Stimulated activated CD4-positive, alpha-beta T cell treated with anti-CD3 and anti-CD28 coated beads, Interleukin-4, amount 100 ng/mL, for 48 hours (primary cell): ENCODE measurements at places on chromosomes 7 and 10.

- DNase-seq: no peak
These were observed 332.7 kb upstream of the CELF2 start for GRCh38 chr10:10684972-10685371.

GRCh38 chr7:78248867-78249266, 450.3 kb downstream of the PHTF2 start:
- no peak for DNase-seq

DNA sequence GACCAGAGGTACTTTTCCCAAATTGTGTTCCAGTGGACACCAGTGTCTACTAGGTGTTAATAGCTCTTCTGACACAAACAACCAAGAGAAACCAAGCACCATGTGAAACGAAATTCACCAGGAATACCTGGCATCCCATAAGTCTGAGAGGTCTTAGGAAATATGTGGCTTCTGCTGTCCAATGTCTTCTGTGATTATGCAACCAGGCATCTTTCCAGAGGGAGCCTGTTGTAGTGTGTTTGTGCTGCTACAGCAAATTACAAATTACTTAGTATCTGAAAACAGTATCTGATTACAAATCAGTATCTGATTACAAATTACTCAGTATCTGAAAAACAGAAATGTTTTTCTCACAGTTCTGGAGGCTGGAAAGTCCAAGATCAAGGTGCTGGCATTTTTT, 133.6 kb upstream of the NPVF start:
- DNase-seq: no peak

DNA sequence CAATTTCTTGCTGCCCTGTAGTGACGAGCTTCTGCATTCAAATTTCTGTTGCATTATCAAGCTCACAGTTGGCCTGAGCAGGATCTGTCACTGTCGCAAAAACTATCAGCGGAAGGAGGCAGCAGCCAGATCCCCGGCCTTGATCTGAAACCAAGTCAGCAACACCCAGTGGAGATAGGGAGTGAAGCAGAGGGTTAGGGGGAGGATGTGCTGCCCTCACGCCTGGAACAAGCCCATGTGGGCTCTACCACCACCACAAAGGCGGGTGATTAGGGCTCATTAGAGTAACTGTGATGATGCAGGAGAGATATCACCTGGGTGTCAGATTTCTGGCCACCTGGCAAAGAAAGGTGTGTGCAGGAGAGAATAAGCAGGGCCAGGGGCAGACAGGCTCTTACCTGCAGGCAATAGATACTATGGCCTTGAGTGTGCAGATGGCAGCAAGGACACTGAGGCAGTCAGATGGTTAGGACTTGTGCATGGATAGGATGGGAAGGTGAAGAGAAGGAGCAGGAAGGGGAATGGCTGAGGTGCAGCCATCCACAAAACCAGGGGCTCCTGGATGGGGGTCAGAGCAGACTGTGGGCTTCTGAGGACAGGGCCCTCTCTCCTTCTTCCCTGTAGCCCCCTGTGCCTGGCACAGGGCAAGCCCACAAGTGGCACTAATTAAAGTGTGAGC, 417.3 kb downstream of the RPS24 start:
- no peak for DNase-seq

- DNase-seq: no peak
These were observed 17.3 kb downstream of the KDM7A start for GRCh38 chr7:140159497-140159896.

- DNase-seq: no peak
These were observed 21.1 kb downstream of the FRMD4A start for GRCh38 chr10:14309593-14309992.

GRCh38 chr10:70323697-70324338, 40.0 kb upstream of the NPFFR1 start:
- no peak for DNase-seq

DNA sequence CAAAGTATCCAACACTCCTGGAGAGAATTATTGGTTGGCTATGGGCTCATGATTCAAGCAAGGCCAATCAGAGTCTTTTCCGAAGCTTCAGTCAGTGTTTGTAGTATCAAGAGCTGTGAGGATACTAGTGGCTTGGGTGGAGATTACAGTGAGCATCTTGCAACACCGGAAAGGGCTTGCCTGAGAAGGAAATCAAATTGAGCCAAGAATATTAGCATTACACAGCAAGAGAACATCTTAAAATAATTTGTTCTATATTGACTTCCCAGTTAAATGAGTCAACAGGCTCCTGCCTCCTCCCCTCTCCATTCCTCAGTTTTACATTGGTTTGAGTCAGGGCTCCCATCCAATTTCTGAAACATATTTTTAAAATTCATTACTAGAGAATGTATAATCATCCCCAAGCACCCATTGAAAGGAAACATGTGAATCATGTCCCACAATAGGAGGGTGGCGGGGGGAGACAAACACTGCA, 127.4 kb downstream of the ELAPOR2 start:
- DNase-seq: no peak

GRCh38 chr7:25964483-25964991, 187.5 kb upstream of the NFE2L3 start:
- DNase-seq: no peak

GRCh38 chr7:68537774-68538071, 1060.6 kb upstream of the AUTS2 start:
- DNase-seq: no peak

- DNase-seq: no peak
These were observed 9.9 kb downstream of the INPP5A start for GRCh38 chr10:132547421-132547861.

DNA sequence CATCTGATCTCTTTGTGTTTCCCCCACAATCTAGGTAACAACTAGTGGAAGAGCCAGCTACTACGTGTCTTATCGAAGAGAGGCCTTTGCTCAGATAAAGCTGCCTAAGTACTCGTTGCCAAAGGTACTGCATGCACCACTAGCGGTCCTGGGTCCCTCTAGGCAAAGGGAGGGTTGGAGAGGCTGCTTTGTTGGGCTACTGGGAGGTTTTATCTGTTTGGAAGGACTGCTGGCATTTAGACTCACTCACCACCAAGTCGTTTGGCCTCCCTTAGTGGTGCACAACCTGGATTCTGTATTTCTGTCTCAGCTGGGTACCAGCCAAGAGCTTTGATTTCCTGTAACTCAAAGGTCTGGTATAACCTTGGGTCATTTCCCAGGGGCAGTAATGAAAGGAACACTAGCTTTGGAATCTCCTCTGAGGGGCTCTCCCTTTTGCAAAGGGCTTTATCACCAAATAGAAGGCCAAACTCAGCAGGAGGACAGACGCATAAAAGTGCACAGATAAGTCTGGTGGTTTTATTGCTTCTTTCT, 498.3 kb downstream of the SORCS3 start:
- DNase-seq: no peak

DNA sequence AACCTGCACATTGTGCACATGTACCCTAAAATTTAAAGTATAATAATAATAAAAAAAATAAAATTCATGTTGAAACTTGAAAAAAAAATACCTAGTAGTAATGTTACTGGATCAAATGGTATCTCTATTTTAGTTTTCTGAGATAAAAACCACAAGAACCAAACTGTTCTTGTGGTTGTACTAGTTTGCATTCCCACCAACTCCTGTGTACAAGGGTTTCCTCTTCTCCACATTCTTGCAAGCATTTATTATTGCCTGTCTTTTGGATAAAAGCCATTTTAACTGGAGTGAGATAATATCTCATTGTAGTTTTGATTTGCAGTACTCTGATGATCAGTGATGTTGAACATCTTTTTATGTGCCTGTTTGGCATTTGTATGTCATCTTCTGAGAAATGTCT, 177.7 kb downstream of the KIF20B start:
- no peak for DNase-seq

DNA sequence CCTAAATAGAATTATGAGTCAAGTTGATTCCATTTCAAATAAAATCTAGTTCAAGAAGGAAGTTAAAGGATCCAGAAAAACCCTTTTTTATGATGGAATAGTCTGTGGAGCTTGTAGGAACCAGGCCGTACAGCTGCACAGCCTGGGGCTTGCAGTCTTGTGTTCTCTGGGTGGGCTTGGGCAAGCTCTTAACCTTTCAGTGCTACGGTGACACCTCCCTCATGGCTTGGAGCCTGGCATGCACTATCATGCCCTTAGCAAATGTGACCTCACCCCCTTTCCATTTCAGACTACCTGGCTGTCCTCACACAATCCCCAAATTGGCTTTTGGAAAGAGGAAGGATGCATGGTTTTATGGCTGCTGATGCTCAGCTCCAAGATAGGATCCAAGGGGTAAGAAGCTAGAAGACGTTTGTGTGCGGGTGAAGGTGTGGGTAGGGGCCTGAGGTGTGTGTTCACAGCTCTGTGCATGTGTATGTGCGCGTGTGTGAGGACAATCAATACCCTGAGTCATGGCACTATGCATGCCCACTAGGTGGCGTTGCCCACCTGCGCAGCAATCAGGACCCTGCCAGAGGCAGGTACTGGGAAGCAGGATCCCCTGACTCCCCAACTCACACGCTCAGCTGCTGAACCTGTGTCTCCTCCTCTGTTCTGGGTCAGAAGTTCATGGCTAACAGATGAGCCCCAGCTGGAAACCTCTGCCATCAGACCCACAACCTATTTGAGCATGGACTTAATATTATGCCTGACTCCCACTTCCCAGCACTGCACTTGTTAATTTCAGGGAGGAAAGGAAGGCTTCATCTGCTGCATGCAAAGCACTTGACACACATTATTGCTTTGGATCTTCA, 113.4 kb downstream of the PTPN20 start:
- peak; percentile 47 for DNase-seq

DNA sequence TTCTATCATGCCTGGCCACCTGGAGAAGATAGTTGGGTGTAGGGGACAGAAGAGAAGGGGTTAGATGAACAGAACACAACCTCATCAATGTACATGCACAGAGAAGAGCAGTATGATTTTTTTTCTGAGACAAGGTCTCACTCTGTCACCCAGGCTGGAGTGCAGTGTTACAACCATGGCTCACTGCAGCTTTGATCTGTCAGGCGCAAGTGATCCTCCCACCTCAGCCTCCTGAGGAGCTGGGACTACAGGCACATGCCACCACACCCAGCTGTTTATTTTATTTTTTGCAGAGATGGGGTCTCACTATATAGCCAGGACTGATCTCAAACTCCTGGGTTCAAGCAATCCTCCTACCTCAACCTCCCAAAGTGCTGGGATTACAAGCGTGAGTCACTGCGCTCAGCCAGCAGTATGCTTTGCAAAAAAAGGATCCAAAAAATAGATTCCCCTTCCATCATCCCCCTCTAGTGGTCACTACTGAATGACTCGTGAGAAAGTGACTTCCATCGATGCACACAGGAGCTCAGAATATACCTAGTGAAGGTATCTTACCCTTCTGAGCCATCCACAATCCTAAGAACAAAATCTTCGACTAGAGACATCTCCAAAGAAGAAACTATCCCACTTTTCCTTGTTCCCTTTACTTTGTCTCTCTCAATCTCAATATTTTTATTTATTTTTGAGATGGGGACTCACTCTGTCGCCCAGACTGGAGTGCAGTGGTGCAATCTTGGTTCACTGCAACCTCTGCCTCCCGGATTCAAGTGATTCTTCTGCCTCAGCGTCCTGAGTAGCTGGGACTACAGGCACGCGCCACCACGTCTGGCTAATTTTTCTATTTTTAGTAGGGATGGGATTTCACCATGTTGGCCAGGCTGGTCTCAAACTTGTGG, 21.0 kb downstream of the ZCWPW1 start:
- DNase-seq: no peak

DNA sequence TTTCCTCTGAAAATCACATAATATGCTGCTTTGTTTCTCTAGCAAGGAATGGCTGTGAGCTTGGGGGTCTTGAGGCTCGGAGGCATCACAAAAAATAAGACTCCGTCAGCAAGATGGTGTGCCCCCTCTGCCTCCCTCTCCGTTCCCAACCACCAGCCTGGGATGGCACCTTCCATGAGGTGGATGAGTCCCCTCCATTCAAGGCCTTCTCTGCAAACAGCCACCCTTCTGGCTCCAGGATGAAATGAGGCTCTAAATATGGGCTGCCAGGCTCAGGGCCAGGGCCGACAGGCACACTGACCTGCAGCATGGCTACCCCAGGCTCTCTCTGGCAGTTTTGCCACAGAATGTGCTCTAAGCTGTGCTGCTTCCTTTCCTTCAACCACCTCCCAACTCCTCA, 521.5 kb downstream of the PTPRN2 start:
- no peak for DNase-seq

DNA sequence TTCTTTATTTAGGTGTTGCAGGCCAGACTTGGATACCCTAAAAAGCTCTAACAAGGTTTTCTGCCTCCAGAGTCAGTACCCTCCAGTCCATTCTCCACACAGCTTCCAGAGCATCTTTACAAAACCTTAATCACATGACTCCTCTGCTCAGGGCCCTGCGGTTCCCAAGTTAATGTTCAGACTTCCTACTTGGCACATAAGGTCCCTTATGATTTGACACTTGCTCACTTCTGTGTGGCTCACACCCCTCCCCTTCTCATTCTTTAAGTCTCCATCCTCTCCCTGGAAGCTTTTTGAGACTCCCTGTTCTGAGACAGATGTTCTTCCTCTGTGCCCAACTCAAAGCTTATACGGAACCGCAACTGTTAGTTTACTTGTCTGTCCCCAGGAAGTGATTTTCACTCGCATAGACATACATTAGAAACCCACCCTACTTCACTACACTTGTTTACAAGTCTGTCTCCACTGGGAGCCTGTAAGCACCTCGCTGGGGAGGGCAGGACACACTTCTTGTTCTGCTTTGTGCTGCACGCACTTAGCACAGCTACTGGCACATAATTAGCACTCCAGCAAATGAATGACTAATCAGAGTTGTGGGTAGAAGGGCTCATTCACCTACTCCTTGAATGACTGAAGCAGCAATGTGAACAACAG, 154.3 kb upstream of the LAMB4 start:
- no peak for DNase-seq

DNA sequence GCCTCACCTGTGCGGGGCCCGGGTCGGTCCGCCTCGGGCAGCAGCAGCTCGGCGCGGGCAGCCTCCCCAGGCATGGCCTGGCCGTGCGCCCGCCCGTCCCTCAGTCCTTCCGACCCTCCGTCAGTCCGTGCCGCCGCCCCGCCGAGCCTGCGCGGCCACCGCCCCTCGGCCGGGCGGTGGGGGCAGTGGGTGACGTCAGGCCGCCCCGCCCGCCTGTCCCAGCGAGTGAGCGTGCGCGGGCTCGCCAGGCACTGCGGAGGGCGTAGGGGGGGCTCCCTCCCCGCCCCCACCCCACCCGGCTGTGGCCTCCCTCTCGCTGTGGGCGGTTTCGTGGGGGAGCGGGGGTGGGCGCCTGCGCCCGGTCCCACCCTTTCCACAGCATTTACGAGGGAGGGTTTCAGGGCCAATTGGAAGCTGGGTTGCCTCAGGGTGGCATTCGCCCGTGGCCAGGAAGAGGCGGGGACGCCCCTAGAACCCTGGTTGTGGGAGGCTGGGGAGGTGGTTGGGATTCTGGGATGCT, at the start of gene NACAD:
Gene NACAD (minus strand): TSS at position 149 of the 520 bp plus-strand sequence. CDS start 75 bp downstream, at position 74.
- DNase-seq: no peak

DNA sequence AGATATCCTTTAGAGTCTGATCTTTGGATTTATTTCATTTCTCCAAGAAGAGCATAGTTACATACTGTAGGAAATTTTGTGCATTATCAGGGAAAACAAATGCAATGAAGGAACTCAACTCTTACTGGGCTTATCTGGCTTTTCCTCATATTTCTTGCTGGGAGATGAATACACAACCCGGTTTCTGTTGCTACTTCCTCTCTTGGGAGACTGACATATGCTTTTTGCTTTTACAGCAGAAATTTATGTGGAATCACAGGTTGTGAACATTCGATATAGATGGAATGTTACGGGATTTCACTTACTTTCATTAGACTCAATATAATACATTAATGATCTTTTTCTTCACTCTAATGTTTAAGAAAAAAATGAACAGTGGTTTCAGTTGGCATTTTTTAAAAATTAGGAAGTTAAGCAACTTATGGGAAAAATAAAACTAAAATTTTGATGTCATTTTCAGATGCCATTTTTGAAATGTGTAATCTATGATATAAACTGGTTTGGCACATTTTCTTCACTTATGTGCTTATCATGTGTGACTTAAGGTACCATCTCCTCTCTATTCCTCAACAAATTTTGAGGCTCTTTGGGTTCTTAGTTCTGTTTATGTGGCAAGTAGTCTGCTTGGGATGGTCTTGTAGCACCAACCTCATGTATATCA, 7.1 kb downstream of the SND1 start:
- no peak for DNase-seq
